ENCODE measurements at places on chromosomes 3 and 15.

- peak; percentile 97 for DNase-seq
These were observed at the start of gene LXN for GRCh38 chr3:158672215-158673176. Gene LXN, minus strand, starts transcription at chr3:158672648. Its CDS starts 170 bp downstream, at chr3:158672478.

GRCh38 chr3:66342717-66343356 lies 122.0 kb downstream of the SLC25A26 start:
- DNase-seq = no peak

- DNase-seq = no peak
These were observed 99.0 kb downstream of the SEMA5B start for GRCh38 chr3:122928396-122929187.

- peak; percentile 86 for DNase-seq
These were observed 34.5 kb downstream of the KLF13 start for GRCh38 chr15:31360843-31361763.

- DNase-seq = no peak
These were observed 25.9 kb downstream of the RFTN1 start for GRCh38 chr3:16487511-16488175.

GRCh38 chr15:49215768-49216739 lies 46.0 kb downstream of the GALK2 start:
- DNase-seq = peak; percentile 50

DNA sequence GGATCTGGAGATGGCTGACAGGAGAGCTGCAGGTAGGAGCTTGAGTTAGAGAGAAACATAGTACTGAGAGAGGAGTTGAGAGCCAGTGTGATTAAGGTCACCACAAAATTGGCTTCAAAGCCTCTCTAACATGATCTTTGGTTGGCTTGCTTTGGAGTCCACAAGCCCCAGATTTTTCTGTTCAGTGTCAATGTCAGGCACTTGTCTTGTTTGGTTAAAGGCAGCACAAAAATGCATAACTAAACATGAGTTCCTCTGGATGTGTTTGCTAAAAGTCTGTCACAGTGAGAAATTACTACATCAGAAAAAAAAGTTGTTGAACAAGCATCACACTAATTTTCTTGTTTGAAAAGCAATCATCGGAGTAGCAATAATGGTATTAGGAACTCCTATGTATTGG lies 440.5 kb downstream of the NTRK3 start:
- no peak for DNase-seq

DNA sequence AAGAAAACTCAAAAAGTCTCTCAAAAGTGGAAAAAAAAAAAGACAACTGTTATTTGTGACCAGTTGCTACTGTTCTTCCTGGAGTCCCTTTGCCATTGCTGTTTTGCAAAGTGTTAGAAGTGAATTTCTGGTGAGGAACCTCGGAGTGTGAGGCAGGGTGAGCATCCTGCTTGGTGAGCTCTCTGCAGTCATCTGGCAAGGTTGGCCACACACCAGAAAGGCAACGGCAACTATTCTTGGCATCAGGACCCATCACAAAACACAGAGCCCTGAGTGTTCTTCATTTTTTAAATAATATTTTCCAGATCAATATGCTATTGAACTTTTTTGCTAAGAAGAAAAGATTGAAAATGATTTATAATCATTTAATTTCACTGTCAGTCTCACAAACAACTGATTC lies 60.7 kb downstream of the CGNL1 start:
- DNase-seq = no peak

GRCh38 chr15:62068810-62069167 lies 2.0 kb downstream of the C2CD4A start:
- DNase-seq = no peak

All from hematopoietic multipotent progenitor cell treated with erythropoietin and hydrocortisone succinate and interleukin-3 and kit ligand, for 4 days (in vitro differentiated cells).